ENCODE measurements at places on chromosomes 2 and 18. TPM values are rescaled to one million over a fixed set of nuclear protein-coding genes. Genes with fewer than 3 reads are reported as not detected.

The ZNF638 gene
- total RNA-seq, result 74.2 TPM

The ST8SIA5 gene
- not detected for total RNA-seq

The TANC1 gene
- 0.86 TPM for total RNA-seq

The LHCGR gene
- not detected for total RNA-seq

The MYO3B gene
- 0.48 TPM for total RNA-seq

The RBM43 gene
- total RNA-seq, result 3.8 TPM

The CREG2 gene
- not detected for total RNA-seq

The RAPH1 gene
- total RNA-seq, result 13.1 TPM

The SULT1C4 gene
- not detected for total RNA-seq

The ERFE gene
- not detected for total RNA-seq

Data from activated CD4-positive, alpha-beta memory T cell treated with anti-CD3 and anti-CD28 coated beads for 36 hours (primary cell).